ENCODE measurements at places on chromosomes 2 and 18. TPM values are rescaled to one million over a fixed set of nuclear protein-coding genes. Genes with fewer than 3 reads are reported as not detected.

DNA sequence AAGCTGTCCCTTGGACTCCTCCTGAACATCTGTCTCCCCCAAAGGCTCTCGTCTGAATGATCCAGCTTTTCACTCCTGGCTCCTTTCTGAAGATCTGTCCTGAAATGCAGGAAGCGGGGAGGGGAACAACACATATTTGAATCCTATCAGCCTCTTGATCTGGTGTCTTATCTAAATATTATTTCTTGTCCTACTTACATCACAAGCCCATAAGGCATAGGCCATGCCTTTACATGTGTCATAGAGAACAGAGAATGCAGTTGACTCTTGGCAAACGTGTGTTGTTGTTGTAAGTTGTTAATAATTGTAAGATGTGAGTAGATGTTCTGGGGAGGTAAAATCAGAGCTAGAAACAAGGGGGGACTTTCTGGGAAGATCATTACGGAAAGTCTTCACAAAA is 57.4 kb downstream of the GATA6 start:
- no peak for DNase-seq

DNA sequence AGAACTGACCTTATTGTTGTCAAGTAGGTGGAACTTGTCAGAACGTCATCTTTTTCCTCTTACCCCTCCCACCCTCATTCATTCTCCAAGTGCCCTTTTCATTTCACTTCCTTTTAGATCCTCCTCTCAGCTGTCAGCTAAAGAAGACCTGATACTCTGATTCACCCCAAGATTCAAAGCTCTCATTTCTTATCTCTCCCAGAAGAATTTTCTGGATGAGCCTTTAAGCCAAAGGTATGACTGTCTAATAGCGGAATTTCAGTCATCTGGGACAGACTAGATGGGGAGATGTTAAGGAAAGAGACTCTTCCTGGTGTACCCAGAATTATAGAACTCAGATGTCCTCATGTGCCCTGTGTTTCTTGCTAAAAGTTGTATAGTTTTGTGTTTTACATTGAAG is 53.9 kb downstream of the TCF7L1 start:
- no peak for DNase-seq

DNA sequence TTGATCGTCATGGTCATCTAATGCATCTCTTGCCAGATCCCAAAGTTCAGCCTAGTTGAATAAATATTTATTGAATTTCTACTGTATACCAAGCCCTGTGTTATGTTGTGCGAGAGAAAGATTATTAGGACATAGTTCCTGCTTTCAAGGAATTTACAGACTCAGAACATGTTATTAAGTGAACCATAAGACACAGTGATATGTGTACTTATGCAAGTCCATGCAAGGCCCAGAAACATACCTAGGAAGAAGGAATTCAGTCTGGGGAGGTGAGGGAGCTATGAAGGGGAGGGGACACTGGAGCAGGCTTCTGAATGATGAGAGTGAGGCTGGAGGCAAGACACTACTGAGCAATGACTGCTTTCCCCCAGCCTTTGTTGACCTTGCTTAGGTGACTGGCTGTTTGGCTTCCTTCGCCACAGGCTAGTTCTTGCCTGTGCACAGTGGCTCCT is 81.4 kb downstream of the ACAA2 start:
- DNase-seq, result no peak

DNA sequence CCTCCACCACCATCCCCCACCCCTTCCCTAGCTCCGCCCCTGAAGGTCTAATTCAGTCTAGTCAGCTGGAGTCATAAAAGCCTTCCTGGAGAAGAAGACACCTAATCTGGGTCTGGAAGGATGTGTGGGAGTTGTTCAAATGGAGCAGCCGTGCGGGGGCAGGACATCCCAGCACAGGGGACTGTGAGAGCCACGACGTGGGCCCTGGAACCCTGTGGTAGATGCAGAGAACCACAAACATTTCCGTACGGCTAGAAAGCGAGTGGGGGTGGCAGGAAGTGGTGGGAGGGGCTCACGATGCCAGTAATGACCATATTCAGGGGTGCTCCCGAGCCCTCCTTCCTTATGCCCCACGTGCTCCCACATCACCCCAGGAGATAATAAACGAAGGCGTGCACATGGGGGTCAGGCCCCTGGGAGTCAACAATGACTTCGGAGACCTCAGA is 20.9 kb upstream of the COL6A3 start:
- no peak for DNase-seq

DNA sequence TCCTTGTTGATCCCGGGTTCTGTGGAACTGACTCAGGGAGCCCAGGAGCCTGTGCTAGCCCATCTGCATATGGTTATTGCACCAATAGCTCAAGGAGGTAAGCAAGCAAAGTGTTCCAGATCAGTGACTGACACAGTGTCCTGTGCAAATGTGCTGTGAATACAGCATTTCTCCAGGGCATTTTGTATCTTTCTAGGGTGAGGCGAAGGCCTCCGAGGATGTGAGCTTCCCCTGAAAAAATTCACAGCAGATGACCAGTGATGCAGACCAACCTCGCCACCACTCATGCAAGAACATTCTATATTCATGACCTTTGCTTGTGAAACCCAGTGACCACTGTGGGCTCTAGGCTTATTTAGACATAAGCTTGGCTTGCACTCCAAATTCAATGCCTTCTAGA is 15.2 kb upstream of the NT5DC4 start:
- no peak for DNase-seq

DNA sequence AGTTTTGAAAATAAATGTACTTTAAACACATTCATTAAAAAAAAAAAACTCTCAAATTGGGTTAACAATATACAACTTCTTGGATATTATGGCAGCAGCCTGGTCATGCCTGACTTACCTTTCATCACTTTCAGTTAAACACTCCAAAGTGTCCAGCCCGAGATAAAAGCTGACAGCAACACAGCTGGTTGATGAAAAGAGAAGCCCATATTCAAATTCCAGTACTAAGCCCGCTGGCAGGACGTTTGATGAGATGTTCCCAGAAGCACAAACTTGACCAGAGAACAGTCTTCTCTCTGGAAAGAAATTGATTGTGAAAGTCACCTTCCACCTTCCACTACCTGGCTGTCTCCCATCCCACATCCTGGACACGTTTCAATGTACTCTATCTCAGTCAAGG is 586.3 kb downstream of the TDRD15 start:
- DNase-seq, result peak; percentile 21

- no peak for DNase-seq
Measured at GRCh38 chr2:128556633-128557032, 238.0 kb upstream of the HS6ST1 start.

- DNase-seq, result no peak
Measured at GRCh38 chr18:9055626-9056025, 46.9 kb upstream of the NDUFV2 start.

DNA sequence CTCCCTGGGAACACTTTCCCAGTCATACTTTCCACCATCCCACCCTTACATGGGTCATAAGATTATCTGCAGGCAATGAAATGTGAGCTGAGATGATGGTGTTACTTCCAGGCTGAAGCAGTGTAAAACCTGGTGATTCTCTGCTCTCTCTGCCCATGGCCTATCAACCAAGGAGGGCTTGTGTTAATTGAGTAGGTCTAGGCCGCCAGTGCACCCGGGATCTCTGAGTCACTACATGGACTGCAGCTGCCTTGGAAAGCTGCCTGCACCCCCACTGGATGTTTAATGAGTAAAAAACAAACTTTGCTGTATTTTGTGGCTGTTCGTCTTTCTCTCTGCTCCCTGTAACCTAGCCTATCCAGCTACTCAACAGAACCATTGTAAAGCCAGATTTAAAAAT is 451.7 kb upstream of the SMIM21 start:
- no peak for DNase-seq

Gene BCL2L11
- 8.4 TPM for total RNA-seq

Gene RGPD3
- not detected for total RNA-seq

Gene PPP3R1
- total RNA-seq, result 34.6 TPM
